Esophagus squamous epithelium (tissue), 5 donors: ENCODE measurements at places on chromosomes 7 and 10.

DNA sequence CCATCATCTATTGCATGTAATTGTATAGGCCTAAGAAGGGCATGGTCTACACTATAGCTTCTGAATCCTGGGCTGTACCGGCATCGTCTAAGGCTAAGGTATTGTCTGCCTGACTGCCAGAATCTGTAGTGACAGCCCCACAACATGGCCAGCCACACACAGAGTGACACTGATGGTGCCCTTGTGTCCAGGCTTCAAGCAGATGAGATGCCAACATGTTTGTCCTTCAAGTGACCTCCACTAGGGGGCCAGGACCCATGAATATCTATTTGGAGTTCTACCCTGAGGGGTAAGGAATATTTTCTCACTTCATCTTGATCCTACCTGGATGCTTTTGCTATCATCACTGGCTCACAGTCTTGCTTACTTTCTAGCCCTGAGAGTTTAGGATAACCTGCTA, 1.5 kb downstream of the CYP3A7 start:
- no peak for DNase-seq

GRCh38 chr10:100760726-100761125, 15.3 kb downstream of the PAX2 start:
- no peak for DNase-seq

GRCh38 chr10:107717046-107717445, 552.5 kb upstream of the SORCS1 start:
- no peak for DNase-seq

DNA sequence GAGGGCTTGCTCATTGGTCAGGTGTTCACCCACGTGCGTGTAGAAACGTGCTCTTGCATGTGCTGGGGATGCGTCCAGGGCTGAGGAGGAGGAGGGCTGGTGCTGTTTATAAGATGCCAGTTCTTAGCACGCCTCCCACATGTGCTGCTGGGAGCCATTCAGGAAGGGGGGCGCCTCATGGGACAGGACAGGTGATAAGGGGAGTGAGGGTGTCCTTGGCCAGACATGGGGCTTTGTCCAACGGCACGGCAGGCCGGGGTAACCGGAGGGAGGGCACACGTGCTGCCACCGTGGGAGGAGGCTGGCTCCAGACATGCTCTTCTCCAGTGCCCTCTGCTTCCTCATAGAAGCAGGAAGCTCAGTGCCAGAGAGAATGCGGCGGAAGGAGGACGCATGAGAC, 150.0 kb downstream of the ZMYND11 start:
- no peak for DNase-seq

DNA sequence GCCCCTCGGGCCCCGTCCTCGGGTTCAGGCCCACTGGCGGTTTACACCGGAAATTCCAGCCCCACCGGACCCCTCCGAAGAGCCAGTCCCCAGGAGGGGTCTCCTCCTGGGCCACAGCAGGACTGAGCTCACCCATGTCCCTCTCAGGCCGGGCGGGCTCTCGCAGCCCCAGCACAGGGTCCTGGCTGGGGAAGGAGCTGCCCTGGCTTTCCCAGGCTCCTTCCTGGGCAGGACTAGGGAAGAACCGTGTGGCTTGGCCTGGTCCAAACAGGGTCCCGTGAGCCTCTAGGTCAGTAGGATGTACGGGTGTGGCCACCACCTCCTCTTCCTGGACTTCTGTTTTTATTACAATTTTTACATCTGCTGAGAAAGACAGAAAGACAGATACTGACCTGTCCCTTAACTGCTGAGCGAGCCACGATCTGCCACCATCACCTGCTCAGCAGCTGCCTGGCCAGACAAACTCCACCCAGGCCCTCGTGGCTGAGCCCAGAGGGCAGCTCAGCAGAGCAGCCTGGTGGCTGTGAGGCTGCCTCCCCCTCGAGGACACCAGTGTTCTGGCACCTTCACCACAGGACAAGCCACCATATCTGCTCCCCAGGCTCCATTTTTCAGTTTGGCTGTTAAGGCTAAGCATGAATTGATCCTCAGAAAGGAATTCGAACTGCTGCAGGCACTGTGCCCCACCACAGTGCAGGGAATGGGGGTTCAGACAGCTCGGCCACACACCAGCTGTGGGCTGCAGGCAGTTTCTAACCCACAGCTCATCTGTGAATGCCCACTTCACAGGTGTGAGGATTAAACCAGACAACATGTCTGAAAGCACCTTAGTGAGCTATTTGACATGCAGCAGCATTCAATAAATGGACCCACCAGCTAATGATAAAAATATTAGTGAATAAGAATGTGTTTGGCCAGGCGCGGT, 14.5 kb upstream of the ZNF777 start:
- DNase-seq: no peak

- no peak for DNase-seq
These were observed 131.9 kb downstream of the AKR1D1 start for GRCh38 chr7:138208142-138208570.

DNA sequence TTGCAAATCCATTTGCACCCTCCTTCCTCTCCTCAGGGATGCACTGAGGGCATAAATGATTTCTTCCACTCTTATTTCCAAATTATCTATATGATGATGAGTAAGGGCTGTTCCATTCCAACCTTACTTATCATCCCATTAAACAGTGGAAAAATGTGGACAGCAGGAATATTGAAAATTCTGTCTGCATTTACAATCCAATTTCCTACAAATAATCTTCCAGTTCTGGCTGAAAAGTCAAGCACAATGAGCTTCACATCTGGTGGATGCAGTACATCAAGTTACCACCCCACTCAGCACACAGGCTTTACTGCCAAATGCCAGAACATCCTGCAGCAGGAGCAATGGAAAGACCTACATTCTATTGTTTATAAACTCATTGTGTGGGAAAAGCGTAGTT, 345.0 kb upstream of the STEAP1 start:
- DNase-seq: no peak

GRCh38 chr7:1359051-1359400, 100.2 kb downstream of the MICALL2 start:
- no peak for DNase-seq

- DNase-seq: no peak
These were observed 15.0 kb downstream of the ANKRD1 start for GRCh38 chr10:90905925-90906324.

GRCh38 chr10:44857363-44858016, 53.6 kb upstream of the TMEM72 start:
- DNase-seq: no peak

GRCh38 chr10:30705101-30705624, 75.6 kb upstream of the LYZL2 start:
- DNase-seq: no peak

DNA sequence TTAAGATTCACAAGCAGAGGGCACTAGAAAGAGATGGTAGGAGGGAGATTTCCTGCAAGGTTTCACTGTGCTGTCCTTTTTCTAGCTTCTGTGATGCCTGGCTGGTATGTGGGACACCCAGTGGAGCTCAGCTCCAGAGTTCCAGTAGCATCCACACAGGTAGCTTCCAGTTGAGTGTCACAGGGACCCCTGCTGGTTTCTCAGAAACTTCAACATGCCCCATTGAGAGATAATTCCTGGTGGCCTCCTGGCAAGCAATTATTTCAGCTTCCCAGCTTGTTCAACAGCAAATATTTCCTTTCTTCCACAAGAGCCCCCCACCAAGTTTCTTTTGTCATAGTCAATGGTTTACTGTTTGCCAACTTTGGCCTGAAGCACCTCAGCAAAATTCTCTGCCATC, 858.7 kb downstream of the REEP3 start:
- DNase-seq: no peak

GRCh38 chr7:7562736-7563135, 3.9 kb upstream of the MIOS start:
- no peak for DNase-seq

DNA sequence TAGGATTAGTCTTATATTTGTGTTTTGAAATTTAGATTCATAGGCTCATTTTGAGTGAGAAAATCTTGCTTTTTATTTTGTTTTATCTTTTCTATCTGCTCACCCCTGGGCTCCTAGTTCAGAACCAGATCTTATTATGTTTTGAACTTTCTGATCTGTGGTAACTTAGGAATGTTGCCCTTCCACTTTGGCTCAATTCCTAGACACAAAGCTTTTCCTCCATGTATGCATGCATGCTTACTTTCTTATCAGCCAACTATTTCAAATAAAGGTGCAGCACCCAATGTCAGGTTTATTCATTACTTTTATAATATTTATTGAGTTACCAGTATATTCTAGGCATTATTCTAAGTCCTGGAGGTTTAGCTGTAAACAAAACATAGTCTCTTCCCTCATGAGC, 374.8 kb upstream of the KIAA1217 start:
- no peak for DNase-seq

- no peak for DNase-seq
These were observed 18.0 kb downstream of the CAMK2B start for GRCh38 chr7:44307301-44307900.

- DNase-seq: no peak
These were observed 19.1 kb upstream of the VOPP1 start for GRCh38 chr7:55591282-55591931.

DNA sequence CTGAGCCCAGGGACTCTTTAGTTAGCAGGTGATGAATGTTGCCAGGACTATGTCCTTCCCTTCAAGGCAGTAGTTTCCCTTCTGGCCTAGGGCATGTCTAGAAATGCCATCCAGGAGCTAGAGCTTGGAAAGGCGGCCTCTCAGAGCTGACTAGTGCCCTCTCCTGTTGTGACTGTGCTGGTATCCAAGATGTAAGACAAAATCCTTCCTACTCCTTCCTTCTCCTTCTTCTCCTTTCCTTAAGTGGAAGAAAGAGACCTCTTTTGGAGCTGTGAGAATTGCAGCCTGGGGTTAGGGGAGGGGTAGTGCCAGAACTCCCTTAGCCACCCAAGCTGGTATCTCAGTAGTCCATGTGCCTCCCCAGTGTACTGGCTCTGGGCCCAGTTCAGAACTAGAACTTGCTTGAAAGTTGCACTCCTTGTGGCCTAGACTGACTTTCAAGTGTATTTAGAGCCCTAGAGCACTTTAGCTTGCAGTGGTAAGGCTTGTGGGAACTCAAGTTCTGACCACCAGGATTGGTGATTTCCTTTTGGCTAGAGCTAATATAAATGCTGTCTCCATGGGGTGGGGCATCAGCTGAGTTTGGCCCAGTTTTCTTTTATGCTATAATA, 118.8 kb downstream of the NPSR1 start:
- no peak for DNase-seq

- DNase-seq: no peak
These were observed 32.4 kb downstream of the TRIM8 start for GRCh38 chr10:102676534-102677315.

DNA sequence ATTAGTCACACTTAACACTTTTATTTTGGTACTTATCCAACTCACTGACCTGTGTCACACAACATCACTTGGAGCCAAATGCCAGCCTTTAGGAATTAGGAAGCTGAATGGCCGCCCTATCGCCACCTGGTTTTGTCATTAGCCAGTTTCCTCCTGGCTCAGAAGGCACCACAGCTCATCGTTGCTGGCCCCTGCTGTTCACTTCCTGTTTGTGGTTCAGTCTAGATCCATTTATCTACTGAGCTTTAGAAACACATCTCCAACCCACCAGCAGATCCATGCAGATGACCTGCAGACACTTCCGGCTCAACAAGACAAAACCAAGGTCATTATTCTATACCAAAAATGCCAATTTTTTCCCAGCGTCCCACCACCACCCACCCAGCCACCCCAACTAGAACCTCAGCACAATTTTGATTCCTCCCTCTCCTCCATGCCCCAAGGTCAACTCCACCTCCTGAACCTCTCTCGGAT, 193.5 kb upstream of the NEBL start:
- DNase-seq: no peak

DNA sequence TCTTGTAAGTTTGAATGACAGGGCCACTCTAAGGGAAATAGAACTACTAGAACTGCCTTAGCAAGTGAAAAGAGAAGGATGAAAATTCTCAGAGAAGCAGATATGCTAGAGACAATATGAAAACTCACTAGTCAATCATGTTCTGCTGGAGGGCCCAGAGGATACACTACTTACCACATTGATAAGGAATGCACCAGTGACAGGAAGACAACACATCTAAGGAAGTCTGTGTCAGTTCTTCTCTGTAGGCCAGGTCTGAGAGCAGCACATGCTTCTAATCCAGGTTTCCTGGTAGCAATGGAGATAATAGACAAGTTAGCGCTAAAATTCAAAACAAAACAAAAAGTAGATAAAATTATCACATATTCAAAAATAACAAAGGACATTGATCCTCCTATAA, 235.2 kb upstream of the AKR1E2 start:
- no peak for DNase-seq

- DNase-seq: no peak
These were observed 55.9 kb downstream of the UPF2 start for GRCh38 chr10:11986593-11987216.

GRCh38 chr7:139992353-139993044, 70.3 kb downstream of the PARP12 start:
- DNase-seq: no peak

DNA sequence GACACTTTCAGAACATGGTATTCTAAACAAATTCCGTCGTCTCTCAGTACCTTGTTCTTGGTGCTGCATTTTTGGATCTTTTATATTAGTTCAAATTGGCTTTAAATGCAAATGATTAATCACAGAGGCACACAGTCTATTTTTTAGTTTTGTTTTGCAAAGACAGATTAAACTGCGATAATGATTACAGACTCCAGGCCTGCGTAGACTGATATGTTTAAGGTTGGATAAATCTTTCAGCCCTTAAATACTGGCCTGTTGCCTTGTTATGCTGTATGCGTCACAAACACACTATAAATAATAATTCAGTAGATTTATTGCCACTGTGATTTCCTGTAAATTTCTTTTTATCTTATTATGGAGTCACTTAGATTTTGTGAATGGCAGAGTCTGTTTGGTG, 19.3 kb downstream of the CACNB2 start:
- no peak for DNase-seq

GRCh38 chr10:101837748-101838147, 5.9 kb downstream of the KCNIP2 start:
- DNase-seq: no peak

DNA sequence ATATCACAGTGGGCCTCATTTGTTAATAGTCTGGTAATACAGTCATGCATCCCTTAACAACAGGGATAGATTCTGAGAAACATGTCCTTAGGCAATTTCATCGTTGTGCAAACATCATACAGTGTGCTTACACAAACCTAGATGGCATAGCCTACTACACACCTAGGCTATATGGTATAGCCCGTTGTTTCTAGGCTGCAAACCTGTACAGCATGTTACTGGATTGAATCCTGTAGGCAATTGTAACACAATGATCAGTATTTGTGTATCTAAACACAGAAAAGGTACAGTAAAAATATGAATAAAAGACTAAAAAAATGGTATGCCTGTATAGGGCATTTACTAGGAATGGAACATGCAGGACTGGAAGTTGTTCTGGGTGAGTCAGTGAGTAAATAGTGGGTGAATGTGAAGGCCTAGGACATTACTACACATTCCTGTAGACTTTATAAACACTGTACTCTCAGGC, 12.0 kb upstream of the RHOBTB1 start:
- no peak for DNase-seq

GRCh38 chr10:132551093-132551807, 13.7 kb downstream of the INPP5A start:
- DNase-seq: no peak
